ENCODE measurements at places on chromosomes 5 and 9.

DNA sequence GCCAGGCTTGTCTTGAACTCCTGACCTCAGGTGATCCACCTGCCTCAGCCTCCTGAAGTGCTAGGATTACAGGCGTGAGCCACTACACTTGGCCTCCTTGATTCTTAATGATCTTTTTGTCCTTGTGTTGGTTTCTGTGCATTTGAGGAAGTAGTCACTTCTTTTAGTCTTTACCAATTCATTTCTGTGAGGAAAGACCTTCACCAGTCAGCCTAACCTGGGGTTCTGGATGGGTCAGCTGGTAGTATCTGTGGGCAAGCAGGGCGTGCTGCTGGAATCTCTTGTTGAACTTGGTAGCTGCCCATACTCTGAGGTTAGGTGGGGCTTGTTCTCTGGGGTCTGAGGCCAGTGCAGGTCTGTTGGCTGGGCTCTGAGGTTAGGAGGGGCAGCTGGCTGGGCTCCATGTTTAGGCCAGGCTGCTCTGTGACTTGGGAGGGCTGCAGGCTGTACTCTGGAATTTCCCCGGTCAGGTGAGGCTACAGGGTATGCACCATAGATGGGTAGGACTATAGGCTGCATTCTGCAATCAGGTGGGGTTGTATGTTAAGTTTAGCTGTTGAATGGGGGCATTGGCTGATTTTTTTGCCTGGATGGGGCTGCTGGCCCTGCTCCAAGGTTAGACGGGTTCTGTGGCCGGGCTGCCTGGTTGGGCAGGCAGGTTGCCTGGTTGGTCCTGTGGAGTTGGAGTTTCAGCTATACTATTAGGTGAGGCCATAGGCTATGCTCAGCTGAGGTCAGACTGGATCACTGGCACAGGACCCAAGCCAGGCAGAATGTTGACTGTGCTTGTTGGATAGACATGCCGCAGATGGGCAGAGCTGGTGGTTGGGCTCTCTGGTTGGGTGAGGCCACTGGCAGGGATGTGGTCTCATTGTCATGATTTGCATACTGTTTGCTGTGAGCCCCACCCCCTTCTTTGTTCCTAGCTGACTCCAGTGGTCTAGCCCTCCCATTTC, 19.2 kb downstream of the UBAP1 start:
- no peak for DNase-seq

GRCh38 chr9:107064378-107064777, 201.4 kb downstream of the ZNF462 start:
- no peak for DNase-seq

DNA sequence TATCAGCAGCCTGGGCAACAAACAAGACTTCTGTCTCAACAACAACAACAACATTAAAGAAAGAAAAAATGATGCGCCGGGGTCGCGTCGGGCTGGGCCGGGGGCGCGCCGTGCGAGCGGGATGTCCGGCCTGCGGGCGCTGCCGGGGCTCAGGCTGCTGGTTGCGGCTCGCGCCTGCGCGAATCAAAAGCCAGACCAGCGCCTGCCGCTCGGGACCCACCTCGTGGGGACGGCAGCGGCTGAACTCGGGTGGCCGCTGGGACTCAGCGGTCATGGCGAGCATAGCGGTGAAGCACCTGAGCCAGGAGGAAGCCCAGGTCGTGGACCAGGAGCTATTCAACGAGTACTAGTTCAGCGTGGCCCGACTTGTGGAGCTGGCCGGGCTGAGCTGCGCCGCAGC, 11.9 kb upstream of the NHP2 start:
- no peak for DNase-seq

- no peak for DNase-seq
Observed at GRCh38 chr5:111472579-111472978, 39.8 kb downstream of the STARD4 start.

GRCh38 chr5:170315154-170315553, 17.6 kb upstream of the LCP2 start:
- DNase-seq: no peak

GRCh38 chr5:137342764-137343163, 156.4 kb downstream of the SPOCK1 start:
- DNase-seq: no peak

GRCh38 chr5:9358961-9359685, 186.8 kb downstream of the SEMA5A start:
- DNase-seq: no peak

DNA sequence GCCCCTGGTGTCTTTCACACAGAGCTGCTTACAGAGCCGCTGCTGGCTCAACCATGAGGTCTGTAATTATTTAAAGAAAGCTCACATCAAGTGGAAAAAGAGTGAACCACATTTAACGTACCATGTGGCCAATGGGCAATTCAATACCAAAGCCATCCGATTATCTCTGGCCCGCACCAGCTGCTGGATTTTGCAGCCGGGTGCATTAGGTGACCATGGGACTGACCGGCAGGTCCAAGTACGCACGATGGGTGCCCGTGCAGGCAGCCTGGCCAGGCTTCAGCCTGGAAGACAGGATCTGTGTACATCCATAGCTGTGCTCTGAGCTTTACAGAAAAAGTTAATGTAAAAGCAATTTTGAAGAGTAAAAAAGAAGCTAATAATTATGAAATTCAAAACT, 20.5 kb downstream of the PPARGC1B start:
- no peak for DNase-seq

GRCh38 chr9:37549527-37549926, 26.7 kb downstream of the FBXO10 start:
- no peak for DNase-seq

DNA sequence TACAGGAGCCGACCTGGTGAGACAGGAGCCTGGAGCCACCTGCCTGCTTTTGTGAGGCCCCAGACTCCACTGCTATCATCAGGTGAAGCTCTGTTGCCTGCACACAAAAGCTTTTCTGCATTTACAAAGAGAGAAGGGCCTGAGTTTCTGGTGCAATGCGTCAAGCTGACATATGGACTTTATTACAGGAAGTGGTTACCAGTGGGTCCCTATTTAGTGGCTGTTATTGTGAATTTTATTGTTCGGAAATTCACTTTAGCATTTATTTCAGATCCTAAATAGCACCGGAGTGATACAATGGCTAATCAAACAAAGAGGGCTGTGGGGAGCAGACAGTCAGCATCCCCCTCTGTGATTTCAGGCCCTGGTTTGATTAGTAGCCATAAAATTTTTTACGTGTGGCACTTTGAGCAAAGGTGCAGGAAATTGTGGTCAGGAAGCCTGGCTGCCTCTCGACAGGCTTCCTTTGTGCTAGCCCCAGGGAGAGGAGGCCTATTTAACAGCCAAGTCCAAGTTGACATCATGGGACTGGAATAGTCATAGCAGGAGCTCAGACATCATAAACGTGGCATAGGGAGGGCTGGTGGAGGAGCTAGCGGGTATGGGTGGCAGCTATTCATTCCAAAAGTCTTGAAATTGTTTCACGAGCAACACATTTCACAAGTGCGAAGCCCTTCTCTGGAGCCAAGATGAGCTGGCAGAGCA, 8.4 kb downstream of the TGFBI start:
- peak; percentile 23 for DNase-seq

DNA sequence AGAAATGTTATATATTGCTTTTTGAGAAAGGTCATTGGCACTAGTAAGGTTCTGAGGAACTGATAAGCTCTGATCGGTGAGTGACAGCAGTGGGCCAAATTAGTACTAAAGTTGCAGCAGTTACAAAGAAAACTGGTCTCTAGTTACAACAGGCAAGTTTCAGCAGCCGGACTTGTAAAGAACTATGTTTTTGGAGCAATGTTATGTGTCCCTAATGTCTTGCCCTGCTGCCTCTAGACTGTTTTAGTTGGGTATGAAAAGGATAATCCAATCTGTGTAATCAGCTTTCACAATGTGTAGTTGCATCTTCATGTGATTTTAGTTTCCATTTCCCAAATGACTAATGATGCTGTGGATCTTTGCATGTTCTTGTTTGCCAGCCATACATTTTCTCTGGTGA, 113.5 kb downstream of the CAMK4 start:
- no peak for DNase-seq

DNA sequence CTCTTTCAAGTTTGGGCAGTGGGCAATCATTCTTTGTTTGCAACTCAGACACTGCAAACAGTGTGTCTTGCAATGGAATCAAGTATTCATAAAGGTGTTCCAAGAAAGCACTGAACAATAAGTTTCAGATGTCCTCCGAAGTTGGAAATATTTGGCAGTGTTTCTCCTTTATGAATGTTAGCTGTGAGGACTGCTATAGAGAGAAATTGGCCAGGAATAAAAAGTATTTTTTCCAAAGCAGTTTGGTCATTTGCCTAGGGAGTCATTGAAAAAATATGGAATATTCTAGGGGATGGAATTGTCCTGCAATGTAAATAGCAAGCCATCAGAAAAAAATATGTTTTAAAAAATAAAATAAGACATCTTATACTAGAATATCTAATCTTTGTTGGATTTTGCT, 688.6 kb upstream of the SEMA6A start:
- DNase-seq: no peak

- no peak for DNase-seq
Observed at GRCh38 chr9:38622288-38622674, 1.9 kb upstream of the ANKRD18A start.

GRCh38 chr5:91263898-91264297, 119.2 kb downstream of the ARRDC3 start:
- DNase-seq: no peak

DNA sequence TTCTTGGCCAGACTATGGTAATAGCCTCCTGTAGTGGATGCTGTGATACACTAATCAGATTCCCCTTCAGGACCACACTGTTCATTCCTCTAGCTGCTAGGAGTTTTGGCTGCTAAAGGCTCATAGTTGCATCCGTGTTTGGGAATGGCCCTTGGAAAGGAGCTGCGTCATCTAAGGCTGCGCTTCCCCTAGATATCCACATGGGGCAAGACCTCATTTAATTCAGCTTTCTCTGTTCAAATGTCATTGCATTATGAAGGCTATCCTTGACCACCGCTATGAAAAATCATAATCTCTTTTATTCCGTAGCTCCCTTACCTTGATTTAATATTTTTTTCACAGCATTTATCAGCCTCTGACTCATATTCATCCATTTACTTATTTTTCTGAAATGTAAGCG, 258.3 kb upstream of the NR4A3 start:
- DNase-seq: no peak

DNA sequence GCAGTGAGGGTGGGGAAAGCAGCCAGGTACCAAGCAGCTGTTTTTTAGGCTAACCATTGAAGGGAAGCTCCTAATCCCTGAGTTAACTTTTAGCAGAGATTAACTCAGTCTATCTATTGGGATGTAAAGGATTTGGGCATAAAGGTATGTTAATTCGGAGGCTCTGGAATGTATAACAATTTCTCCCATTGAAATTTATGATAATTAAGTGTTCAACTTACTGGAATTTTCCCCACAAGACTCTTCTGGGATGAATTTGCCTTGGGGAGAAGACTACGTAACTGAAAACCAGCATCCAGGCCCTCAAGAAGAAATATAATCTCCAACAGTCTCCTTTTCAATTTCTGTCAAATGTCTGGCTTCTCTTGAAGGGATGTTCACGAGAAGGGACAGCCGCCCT, 23.6 kb downstream of the ZFP62 start:
- no peak for DNase-seq

- DNase-seq: no peak
Observed at GRCh38 chr5:39186722-39187539, 32.4 kb downstream of the FYB1 start.

DNA sequence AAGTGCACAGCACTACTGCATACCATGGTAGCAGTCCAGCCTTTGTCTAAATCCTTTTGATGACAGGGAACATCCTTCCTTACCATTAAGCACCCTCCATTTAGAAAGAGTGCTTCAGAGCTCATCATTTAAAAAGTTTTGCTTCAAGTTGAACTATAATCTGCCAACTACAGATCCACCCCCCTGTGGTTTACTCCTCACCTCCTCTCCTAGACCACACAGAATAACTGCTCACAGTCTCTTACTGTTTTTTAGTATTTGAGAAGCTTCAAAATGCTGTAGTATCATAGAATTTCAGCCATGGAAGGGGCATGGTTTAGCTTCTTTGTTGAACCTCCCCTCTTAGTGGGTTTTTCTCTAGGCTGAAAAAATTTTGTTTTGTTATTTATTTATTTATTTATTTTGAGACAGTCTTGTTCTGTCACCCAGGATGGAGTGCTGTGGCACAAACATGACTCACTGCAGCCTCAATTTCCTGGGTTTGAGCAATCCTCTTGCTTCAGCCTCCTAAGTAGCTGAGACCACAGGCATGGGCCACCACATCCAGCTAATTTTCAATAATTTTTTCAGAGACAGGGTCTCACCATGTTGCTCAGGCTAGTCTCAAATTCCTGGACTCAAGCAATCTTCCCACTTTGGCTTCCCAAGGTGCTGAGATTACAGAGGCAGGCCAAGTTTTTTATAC, 384.3 kb upstream of the RFX3 start:
- no peak for DNase-seq

GRCh38 chr9:31820426-31820825, 564.0 kb upstream of the ACO1 start:
- DNase-seq: no peak

- DNase-seq: no peak
Observed at GRCh38 chr5:123421773-123422172, 1.4 kb downstream of the CEP120 start.

DNA sequence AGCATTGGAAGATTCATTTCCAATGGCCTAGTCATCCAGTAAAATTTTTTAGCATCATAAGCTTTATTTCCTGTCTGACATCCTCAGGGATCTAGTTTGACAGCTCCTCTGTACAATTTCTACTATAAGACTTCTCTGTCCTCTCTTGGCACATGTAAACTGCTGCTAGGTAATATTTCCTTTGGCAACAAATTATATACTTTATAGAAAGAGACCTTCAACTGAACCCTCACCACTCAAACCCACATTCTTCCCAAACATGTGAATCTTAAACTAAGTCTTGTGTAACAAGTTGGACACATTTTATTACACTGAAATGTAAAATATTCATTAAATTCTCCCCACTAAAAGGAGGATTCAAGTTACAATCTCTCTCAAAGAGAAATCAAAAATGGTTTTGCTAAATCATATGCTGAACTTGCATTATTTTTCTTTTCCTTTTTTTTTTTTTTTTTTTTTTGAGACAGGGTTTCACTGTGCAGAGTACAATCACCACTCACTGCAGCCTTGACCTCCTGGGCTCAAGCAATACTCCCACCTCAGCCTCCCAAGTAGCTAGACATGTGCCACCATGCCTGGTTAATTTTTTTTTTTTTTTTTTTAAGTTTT, 36.9 kb downstream of the SCAI start:
- DNase-seq: no peak

- peak; percentile 15 for DNase-seq
Observed at GRCh38 chr9:136409557-136410455, 608 bp downstream of the ENTR1 start.

GRCh38 chr5:178094345-178094744, 19.0 kb upstream of the N4BP3 start:
- no peak for DNase-seq

GRCh38 chr5:174688441-174689354, 35.7 kb upstream of the MSX2 start:
- no peak for DNase-seq

GRCh38 chr5:94928891-94929290, 310.4 kb downstream of the SLF1 start:
- no peak for DNase-seq

- DNase-seq: no peak
Observed at GRCh38 chr5:159616952-159617351, 286.7 kb upstream of the IL12B start.

Measured in activated T-helper 9 cell treated with anti-CD3 and anti-CD28 coated beads, Interleukin-2, amount 50 U/mL, for 16 hours (primary cell).